ENCODE measurements at places on chromosomes 16 and 17.

DNA sequence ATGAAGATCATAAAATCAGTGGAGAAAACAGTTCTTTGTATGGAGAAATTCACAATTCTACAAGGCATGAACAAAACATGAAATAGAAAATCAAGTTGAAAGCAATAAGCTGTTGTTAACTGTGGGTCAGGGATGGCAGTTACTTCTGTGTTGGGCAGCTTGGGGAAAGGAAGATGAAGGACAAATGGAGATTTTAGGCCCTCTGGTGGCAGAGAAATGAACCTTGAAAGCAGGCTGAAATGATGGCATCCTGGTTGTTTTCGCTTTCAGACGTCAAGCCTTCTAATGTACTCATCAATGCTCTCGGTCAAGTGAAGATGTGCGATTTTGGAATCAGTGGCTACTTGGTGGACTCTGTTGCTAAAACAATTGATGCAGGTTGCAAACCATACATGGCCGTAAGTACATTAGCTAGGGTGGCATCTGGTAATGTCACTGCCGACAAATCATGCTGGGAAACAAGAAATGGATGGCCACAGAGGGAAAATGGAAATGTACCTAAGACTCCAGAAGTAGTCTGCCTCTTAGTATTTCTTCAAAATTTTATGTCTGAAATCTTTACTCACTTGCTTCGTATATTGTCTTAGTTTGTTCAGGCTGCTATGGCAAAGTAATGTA lies 108.9 kb downstream of the MAP2K6 start:
- no peak for DNase-seq

- no peak for DNase-seq
These were observed 261.2 kb downstream of the CBLN1 start for GRCh38 chr16:49020436-49020835.

DNA sequence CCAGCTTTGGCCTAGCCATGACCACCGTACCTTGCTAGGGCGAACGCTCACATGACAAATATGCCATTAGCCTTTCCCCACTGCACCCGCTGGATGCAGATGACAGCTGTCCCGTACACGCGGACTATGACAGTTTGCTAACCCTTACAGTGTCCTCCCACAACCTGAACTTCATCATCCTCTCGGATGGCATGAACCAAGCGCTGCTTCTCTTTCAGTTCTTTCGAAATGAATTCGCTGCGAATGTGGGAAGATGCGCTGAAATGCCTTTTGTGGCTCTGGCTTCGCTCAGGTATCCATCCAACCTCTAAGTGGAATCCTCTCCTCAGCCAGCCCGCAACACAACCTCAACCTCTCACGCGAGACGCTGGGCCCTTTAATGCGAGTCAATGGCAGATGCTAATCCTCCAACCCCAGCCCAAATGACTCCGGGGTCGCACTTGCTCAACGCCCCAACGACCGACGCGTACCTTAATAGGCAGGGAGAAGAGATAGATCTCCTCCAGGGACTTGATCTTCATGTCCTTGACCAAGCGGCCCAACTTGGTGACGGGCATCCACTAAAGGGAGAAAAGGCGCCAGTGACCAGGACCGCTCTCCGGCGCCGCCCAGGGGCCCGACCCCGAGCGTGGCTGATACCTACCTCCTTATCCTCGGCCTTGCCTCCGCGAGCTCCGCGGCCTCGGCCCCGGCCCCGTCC lies 670 bp downstream of the RPS2 start:
- no peak for DNase-seq

GRCh38 chr17:46078675-46079074 lies 79.6 kb downstream of the STH start:
- DNase-seq, result no peak

- DNase-seq, result no peak
These were observed 13.5 kb downstream of the CACNA1G start for GRCh38 chr17:50573866-50574611.

All from stimulated activated CD8-positive, alpha-beta memory T cell treated with anti-CD3 and anti-CD28 coated beads, Interleukin-12 subunit alpha, Interleukin-12 subunit beta, amount 100 ng/mL, for 1 hour (primary cell).